ENCODE measurements at places on chromosomes 7 and 10.

- no peak for DNase-seq
Measured at GRCh38 chr7:17651863-17652385, 288.4 kb downstream of the SNX13 start.

DNA sequence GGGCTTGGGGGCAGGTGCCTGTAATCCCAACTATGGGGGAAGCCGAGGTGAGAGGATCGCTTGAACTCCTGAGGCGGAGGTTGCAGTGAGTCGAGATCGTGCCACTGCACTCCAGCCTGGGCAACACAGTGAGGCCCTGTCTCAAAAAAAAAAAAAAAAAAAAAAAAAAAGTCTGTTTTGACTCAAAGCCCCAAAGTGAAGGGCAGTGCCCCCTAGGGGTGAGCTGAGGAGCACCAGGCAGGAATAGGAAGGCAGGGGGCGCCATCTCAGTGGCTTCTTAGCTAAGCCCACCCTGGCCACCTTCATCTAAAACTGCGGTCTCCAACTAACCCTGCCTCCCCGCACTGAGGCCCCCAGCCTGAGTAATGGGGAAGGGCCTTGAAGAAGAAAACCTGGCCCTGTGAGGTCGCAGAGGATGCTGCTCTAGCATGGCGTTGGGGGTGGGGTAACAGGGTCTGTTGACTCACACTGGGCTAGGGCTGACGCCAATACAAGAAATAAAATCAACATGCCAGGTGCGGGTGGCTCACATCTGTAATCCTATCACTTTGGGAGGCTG lies 9.8 kb downstream of the PODXL start:
- peak; percentile 56 for DNase-seq

GRCh38 chr7:5679813-5680473 lies 101.5 kb downstream of the RNF216 start:
- no peak for DNase-seq

GRCh38 chr7:68562323-68562899 lies 1035.9 kb upstream of the AUTS2 start:
- DNase-seq: no peak

GRCh38 chr10:86979296-86979818 lies 11.1 kb downstream of the ADIRF start:
- DNase-seq: no peak

GRCh38 chr10:20809631-20810030 lies 87.5 kb downstream of the NEBL start:
- no peak for DNase-seq

DNA sequence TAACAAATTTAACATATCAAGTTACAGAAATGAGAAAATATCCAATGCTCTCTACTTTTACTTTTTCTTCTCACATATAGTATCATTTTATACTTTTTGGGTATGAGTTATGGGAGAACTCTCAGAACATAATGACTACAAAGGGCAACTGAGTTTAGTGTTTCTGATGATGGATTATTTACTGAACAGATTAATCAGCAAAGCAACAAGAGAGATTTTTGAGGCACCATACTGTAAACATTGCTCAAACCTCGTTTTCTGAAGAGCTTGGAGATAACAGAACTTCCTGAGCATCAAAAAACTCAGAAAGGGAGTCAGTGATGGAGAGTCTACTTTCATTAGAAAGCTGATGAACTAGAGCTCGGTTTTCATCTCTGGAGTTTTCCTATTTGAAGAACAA lies 84.8 kb upstream of the GSDME start:
- DNase-seq: no peak

DNA sequence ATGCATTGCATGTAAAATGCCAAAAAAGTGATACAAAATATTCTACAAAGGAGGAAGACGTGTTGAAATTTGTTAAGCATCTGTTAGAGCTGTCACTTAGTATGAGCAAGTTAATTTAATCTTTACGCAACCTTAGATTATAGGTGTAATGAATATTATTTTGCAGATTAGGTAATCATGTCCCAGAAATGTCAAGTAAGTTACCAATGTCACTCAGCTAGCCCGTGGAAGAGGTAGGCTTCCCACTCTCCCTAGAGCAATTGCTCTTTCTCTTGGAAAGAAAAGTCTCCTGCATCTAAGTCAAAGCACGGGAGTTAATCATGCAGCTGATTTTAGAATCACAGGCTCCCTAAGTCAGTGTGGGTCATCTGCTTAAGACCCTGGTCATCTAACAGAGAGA lies 830.4 kb upstream of the IGFBP3 start:
- no peak for DNase-seq
